Activated CD8-positive, alpha-beta T cell treated with anti-CD3 and anti-CD28 coated beads, Interleukin-2, amount 10 ng/mL, durations not matched to agents 7 days and 5 days (primary cell): ENCODE measurements at places on chromosomes 12 and 14. TPM values are rescaled to one million over a fixed set of nuclear protein-coding genes. Genes with fewer than 3 reads are reported as not detected.
A peak's percentile ranks its signal among the peaks of the same experiment; 100 is the strongest.

GRCh38 chr14:23465261-23465660 lies 4.2 kb upstream of the NGDN start:
- DNase-seq: no peak

- DNase-seq: peak; percentile 44
Observed at GRCh38 chr14:24279301-24280186, 8.1 kb upstream of the RABGGTA start.

DNA sequence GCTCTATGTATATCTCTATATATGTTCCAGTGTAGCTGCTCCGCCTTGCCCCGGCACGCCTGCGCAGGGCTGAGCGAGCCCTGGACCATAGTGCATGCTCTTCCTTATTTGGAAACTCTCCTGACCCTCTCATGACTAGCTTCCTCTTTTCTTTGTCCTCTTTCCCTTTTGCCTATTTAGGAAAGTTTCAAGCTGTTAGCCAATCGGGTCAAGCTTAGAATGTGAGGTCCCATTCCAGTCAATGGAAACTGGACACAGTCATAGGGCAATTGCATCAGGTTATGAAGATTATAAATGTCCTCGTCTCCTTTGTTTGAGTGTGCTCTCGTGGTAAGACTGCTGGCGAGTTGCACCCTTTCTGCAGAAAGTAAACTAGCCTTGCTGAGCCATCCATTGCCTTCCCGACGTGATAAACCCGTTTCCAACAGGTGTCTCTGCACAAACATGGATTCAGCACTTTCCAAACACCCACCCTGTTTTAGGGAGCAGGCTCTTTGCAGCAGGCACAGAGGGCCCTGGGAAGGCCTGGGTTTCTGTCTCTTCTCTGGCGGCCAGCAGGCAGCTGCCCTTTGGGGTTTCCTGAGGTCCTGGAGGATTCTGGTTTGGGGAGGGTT lies 30.9 kb downstream of the CCDC92 start:
- no peak for DNase-seq

DNA sequence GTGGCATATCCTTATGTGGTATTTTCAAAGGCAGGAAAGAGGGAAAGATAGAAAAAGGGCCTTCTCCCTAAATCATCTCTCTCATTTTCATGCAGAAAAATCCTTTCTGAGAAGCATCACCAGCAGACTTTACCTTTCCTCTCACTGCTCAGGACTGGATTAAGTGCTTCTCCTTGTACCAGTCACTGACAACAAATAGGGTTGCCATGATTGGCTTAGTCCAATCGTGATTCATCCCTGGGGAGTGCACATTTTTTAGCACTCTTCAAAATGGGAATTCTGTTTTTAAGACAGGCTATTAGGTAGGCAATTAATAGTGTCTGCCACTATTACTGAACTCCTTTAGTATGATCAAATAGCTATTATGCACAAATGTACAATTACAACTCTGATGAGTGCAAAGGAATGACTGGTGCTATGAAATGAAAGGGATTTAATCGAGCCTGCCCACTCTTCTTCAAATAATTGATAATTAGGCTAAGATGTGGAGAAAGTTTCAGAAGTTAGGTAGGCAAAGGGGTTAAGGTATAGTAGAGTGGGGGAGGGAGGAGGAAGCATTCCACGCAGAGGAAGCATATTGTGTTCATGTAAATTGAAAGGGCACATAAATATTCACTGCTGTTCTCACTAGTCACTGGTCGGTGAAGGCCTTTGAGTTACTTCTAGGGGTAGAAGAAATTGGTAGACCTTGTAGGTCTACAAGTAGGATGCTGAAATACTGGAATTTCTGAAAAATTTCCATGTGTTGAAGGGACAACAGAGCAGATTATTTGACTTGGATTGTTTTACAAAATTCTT lies 84.0 kb downstream of the MSRB3 start:
- no peak for DNase-seq

GRCh38 chr12:130452546-130452945 lies 114.9 kb downstream of the PIWIL1 start:
- no peak for DNase-seq

Gene ATXN2
- 36.8 TPM for total RNA-seq

Gene TEX22
- total RNA-seq: 2.4 TPM

Gene MYG1
- total RNA-seq: 55.6 TPM

Gene ANO4
- not detected for total RNA-seq

Gene TMEM30B
- 0.66 TPM for total RNA-seq

Gene HOXC10
- not detected for total RNA-seq

Gene PZP
- not detected for total RNA-seq

Gene MGP
- 0.21 TPM for total RNA-seq

Gene BCL11B
- total RNA-seq: 70.6 TPM
